NCI-H1105 (cell line): ENCODE measurements at places on chromosomes 1 and 21.

DNA sequence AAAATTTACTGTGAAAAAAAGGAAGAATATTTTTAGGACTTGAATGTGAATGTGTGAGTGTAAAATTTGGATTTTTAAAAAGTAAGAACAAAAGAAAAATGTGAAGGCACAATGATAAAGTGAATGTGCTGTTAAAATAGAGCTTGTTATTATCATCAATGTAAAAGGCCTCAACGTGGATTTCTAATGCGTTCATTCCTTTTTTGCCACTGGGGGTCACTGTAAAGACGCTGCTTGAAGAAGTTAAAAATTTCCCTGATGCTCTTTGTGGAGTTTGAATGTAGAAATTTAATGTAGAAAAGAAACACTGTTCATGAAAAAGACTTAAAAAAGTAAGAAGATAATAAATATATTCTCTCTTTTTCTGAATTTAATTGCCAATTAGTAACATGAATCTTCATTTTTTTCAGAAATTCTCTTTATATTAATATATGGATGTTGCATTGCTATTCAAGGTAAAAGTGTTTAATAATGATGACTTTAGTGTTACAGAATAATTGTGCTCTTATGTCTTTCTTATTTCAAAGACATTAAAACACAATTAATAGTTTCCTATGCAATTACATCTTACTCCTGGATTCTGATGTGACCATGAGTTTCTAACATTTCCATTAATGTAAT, 161.5 kb downstream of the DNM3 start:
- no peak for DNase-seq

DNA sequence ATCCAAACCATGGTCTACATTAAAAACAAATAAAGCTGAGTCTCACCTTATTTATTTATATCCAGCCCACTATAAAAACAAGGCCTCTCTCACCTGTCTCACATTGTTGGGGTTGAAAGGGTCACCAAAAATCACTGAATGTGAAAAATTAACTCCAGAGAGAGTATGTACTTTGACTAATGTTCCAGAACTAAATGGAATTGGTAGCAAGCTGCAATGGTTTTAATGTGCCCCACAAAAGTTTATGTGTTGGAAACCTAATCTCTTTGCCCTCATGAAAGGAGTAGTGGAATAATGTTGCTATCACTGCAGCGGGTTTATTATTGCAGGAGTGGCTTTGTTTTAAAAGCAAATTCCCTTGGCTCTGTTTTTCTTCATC, 230.3 kb downstream of the LTN1 start:
- DNase-seq: no peak

- DNase-seq: peak; percentile 7
Measured at GRCh38 chr1:183543619-183544204, 46.5 kb downstream of the NCF2 start.

- no peak for DNase-seq
Measured at GRCh38 chr1:26119892-26120608, 8.4 kb downstream of the PDIK1L start.

DNA sequence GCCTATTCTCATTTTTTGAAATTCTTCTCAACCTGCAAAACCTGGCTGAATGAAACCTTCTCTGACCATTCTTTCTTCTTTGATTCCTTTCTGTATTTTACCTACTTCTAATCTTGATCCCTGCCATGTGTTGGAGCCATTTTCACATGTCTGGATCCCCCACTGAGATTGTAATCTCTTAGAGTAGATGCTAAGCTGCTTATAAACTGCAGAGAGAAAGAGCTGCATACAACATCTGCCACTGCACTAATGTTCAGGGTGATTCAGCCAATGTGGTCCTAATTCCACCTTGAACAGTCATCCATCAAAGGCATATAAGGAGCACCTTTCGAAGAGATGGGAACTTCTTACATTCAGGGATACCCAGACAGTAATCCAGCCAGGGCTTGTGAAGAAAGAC, 16.2 kb upstream of the DAB1 start:
- no peak for DNase-seq

DNA sequence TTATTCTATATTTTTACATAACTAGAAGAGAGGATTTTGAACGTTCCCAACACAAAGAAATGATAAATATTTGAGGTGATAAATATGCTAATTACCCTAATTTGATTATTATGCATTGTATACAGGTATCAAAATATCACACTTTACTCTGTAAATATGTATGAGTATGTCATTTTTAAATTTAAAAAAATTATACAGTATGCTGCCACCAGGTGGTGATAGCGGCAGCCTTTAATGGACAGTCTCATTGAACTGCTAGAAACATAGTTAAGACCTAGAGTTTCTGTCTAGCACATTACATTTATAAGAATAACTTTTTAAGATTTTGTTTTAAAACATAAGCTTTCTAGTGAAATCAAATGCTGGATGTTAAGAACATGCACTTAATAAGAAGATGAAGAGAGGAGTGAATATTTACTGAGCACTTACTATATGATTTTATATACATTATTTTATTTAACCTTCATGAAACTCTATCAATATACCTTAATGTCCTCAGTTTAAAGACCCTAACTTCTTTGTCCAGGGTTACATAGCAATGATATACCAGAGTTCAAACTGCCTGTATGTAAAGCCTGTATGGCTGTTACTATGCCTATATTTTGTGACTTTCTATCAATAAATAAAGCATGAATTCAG, 207.1 kb downstream of the NUF2 start:
- DNase-seq: no peak

GRCh38 chr1:17314491-17314971, 6.5 kb downstream of the PADI4 start:
- no peak for DNase-seq

DNA sequence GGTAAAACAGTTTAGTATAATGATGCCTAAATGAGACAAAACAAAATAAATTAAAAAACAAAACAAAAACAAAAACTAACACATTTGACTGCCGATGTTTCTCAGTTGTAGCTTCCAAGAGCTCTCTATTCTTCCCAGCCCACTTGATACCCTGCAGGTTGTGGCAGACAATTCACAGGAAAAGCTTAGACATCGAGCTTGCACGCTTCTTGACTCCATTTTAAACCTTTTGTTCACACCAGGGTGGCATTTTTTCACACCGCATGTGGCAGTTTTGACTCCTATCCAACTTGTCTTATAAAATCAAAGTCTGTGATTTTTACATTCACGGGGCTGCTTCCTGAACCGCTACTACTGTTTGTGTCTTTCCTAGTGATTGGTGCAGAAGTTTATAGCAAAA, 575.9 kb downstream of the USP25 start:
- no peak for DNase-seq

DNA sequence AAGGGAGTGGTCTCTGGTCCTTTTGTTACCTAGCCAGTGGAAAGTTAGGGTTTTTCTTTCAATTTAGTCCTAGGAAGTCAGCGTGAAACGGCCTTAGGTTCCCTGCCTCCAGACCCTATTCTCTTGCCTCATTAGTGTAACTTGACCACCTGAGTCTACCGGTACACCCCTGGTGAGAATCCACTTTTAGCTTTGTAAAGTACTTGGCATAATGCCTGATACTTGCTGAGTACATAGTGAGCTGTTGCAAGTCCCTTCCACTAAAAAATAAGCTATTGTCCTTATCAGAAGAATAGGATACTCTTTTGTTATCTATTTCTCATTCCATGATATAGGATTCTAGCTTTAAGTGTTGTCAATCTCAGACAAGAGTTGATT, 228.8 kb downstream of the ST6GALNAC3 start:
- peak; percentile 52 for DNase-seq

DNA sequence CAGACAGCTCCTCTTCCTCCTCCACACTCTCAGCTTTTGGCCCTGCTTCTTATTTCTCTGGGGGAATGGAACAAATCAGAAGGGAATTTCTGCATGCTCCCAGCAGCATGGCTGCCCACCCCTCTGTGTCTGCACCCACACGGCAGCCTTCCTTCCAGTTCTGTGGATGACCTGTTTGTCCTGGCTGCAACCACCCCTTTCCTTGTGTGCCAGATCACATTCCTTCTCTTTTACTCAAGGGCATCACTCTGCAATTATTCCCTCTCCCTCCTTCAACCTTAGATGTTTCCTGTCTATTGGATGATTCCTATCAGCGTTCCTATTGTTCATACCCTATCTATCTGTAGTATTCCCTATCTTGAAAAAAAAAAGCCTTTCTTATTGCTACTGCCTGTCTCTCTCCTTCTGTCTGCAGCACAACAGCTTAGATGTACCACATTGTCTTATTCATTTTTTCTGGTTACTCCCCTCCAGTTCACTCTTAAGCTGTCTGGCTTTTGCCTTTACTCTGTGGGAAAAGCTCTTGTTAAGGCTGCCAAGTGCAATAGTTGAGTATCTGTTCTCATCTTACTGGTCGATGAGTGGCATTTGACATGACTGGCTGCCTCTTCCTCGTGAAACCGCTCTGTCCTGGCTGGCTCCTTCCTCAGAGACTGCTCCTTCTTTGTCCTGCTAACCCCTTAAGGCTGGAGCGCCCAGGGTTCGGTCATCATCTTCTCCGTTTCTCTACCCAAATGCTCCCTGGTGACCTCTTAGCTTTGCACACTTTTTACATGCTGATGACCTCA, 351.1 kb downstream of the CAMTA1 start:
- no peak for DNase-seq

- DNase-seq: no peak
Measured at GRCh38 chr1:163273766-163274441, 47.9 kb upstream of the NUF2 start.

DNA sequence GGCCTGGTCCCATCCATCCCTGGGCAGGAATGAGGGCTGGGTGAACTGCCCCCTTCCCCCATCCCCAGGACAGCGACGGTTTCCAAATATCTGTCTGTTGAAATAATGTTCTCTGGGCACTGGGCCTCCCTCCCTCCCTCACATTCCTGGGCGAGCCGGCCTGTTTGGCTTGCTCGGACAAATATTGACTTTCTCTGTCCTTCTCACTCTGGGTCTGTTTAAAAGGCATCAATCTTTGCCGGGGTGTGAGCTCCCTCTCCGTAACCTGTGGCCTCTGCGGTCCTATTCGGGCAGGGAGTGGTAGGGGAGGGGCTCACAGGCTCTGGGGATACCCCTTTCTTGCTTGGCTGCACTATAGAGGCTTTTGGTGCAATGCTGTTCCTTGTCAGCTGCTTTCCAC, 40.2 kb downstream of the FOXD2 start:
- no peak for DNase-seq

- DNase-seq: no peak
Measured at GRCh38 chr1:24973315-24973714, 43.2 kb upstream of the RUNX3 start.

DNA sequence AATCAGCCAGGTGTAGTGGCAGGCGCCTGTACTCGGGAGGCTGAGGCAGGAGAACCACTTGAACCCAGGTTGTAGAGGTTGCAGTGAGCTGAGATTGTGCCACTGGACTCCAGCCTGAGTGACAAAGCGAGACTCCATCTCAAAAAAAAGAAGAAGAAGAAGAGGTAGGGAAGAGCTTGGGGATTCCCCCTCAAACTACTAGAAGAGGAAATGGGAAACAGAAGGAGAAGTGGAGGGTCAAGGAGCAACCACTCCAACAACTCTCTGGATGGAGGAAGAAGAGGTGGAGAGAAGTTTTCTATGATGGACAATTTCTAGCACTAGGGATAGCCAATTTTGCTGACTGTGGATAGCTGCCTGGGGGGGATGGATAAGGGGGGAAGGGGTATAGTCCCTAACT, 14.9 kb upstream of the SLAMF9 start:
- DNase-seq: no peak
